ENCODE measurements at places on chromosomes 7 and 10.

DNA sequence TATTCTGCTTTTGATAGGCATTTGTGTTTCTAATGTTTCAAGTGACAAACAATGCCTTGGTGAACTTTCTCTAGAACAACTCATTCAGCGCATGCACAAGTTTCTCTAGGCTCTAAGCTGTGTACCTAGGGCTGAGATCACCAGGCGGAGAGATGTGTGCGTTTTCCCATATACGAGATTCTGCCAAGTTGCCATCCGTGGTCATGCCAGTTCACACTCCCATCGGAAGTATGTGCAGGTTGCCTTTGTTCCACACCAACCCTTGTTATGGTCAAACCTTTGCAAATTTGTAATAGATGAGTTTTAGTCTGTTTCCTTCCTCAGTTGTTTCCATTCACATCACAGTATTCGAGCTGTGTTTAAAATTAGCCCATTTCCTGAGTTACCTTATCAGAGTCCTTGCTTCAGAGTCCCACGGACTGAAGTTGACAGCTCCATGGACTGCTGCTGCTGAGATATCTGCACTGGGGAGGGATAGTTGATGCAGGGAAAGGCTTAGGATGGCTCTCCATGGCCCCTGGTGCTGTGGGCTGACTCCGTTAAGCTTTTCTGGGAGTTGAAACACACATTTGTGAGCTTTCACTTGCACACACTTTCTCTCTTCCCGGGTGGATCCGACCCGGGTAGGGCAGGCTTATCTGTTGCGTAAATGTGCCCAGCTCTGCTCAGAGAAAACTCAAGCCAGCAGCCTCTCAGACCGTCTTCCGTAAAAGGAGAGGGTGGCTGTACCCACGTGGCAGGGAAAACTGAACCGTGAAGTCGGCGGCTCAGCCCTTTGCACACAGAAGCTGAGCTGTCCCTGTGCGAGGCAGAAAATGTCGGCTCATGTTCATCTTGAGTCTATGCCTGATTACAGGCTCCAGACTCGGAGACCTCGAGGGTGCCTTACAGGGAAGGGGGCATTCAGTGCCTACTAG lies 49.4 kb downstream of the HK1 start:
- H3K27me3 ChIP-seq = no peaks in the 10 kb centered on the region
- no peak overlapping the region for H3K27ac ChIP-seq
- peak overlapping the region; percentile 22 for H3K4me3 ChIP-seq

DNA sequence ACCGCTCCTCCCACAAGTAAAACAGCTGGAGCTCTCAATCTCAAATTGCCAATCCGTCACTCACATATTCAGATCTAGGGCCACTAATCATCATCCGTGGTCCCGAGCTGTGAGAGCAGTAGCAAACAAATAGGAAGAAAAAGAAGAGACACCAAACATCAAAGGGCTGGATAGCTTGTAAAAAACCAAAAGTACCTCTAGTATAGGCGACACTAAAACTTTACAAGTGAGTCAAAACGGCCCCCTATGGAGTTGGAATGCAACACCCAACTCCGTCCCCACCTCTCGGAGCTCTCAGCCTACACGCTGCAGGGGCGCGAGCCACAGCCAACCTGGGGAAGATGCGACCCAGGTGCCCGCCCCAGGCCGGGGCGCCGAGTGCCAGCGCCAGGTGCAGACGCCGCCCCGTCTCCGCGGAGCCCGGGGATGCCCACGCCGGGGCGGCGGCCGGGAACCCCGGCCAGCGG lies 581 bp downstream of the FAM3C start:
- peak overlapping the region; percentile 70 for H3K4me3 ChIP-seq
- peak overlapping the region; percentile 69 for H3K27ac ChIP-seq
- H3K27me3 ChIP-seq = no peaks in the 10 kb centered on the region
- peaks cover 19% of the 10 kb centered on the region for H3K4me1 ChIP-seq
- peak; percentile 56 for DNase-seq

DNA sequence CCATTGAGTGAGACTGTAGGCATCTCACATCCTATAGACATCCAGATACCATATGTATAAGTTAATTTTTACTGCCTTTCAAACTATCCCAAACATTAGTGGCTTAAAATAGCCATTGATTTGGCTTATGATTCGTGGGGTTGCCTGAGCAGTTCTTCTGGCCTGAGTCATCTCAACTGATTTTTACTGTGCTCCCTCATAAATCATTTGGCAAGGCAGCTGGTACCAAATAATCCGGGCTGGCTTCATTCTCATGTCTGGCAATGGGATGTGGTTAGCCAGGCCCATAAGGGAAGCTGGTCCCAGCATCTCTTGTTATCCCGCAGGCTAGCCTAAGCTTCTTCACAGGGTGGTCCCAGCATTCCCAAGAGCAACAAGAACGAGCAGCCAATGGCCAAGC lies 6.7 kb upstream of the LRGUK start:
- no peaks in the 10 kb centered on the region for H3K27me3 ChIP-seq
- no peaks in the 10 kb centered on the region for H3K4me1 ChIP-seq
- DNase-seq = no peak
- H3K36me3 ChIP-seq = no peaks in the 10 kb centered on the region
- H3K4me3 ChIP-seq = no peak overlapping the region

GRCh38 chr7:6725003-6725402 lies 18.3 kb upstream of the ZNF12 start:
- peaks cover 4% of the 10 kb centered on the region for H3K4me1 ChIP-seq
- no peak overlapping the region for H3K4me3 ChIP-seq
- H3K36me3 ChIP-seq = no peaks in the 10 kb centered on the region

DNA sequence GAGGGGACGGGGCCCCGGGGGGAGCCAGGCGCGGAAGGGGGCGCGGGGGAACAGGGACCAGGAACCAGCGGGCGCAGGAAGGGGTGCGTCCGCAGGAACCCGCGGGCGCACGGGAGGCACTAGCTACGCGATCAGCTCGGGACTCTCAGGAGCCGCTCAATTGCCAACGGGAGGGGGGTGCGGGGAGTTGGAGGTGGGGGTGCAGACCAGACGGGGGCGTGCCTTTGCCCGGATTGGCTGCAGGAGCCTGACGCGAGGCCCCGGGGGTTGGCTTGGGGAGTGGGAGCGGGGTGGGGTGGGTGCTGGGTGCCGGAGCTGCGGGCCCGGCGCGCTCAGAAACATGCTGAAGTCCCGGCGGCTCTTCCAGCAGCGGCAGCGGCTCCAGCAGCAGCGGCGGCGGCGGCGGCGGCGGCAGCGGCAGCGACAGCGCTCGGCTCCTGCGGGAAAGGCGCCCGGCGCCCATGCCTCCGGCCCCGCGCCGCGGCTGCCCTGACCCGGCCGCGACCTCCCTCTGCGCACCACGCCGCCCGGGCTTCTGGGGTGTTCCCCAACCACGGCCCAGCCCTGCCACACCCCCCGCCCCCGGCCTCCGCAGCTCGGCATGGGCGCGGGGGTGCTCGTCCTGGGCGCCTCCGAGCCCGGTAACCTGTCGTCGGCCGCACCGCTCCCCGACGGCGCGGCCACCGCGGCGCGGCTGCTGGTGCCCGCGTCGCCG lies at the start of gene ADRB1:
TSS of gene ADRB1 (plus strand) at position 335 of the 715 bp plus-strand sequence. CDS start at position 602, 267 bp downstream.
- peak; percentile 66 for DNase-seq
- peaks cover 6% of the 10 kb centered on the region for H3K4me1 ChIP-seq
- no peak within 1 kb of the TSS for H3K27ac ChIP-seq
- peaks cover 27% of the 10 kb centered on the region for H3K27me3 ChIP-seq
- H3K4me3 ChIP-seq = no peak within 1 kb of the TSS

DNA sequence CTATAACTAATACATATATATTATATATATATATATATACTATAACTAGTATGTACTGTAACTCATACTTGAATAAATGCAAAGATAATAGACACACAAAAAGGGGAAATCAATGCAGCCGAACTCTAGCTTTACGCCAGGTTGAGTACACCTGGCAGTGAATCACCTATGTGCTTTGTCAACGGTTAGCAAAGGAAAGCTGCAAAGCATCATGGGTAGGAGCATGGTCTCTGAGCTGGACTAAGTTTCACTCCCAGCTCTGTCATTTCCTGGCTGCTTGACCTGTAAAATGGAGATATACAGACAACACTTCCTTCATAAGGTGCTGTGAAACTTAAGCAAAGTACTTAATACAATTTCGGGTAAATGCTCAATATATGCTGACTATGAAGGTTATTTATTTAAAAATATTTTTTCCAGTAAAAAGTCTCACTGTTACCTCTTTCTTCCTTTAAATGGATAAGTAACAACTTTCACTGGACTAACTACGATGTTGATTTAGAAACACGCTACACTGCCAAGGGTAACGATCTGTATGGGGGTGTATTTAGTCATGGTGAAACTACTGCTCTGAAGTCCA lies 61.7 kb upstream of the ITGA8 start:
- no peak overlapping the region for H3K27ac ChIP-seq
- H3K27me3 ChIP-seq = no peaks in the 10 kb centered on the region
- no peak overlapping the region for H3K4me3 ChIP-seq
- H3K36me3 ChIP-seq = peaks cover 15% of the 10 kb centered on the region
- H3K4me1 ChIP-seq = no peaks in the 10 kb centered on the region
